Smooth muscle cell of trachea (primary cell): ENCODE measurements at places on chromosomes 6 and 20. TPM values are rescaled to one million over a fixed set of nuclear protein-coding genes. Genes with fewer than 3 reads are reported as not detected.

Gene GJA10
- not detected in 2 replicates for total RNA-seq

Gene ATP5F1E
- total RNA-seq, result 23.2 and 27.6 TPM in 2 replicates

Gene LRP11
- 125 and 158 TPM in 2 replicates for total RNA-seq

Gene TINAG
- total RNA-seq, result 0.58 TPM in 1 of 2 replicates, not detected in the other

Gene NXT1
- 17.2 and 17.3 TPM in 2 replicates for total RNA-seq

Gene YIPF3
- 92.6 and 152 TPM in 2 replicates for total RNA-seq

Gene TRMT11
- total RNA-seq, result 20.5 and 33.3 TPM in 2 replicates

Gene PDE7B
- 45.7 and 48.1 TPM in 2 replicates for total RNA-seq

Gene TP53TG5
- total RNA-seq, result 0.50 TPM in 1 of 2 replicates, not detected in the other

Gene PSMG4
- total RNA-seq, result 31.7 and 35.2 TPM in 2 replicates

Gene FKBP1C
- 0.17 and 0.87 TPM in 2 replicates for total RNA-seq

Gene DOP1A
- total RNA-seq, result 26.8 and 29.8 TPM in 2 replicates

Gene ULBP2
- total RNA-seq, result 0.99 and 2.5 TPM in 2 replicates

Gene EPHA7
- 0.29 TPM in 1 of 2 replicates, not detected in the other for total RNA-seq

Gene C6orf89
- 48.9 and 52.3 TPM in 2 replicates for total RNA-seq

Gene HLA-DOB
- total RNA-seq, result 0.29 TPM in 1 of 2 replicates, not detected in the other

Gene MAN1A1
- total RNA-seq, result 123 and 184 TPM in 2 replicates

Gene IYD
- not detected in 2 replicates for total RNA-seq

Gene RIPOR3
- total RNA-seq, result 10.6 and 27.3 TPM in 2 replicates

Gene SLC44A4
- 0.17 TPM in 1 of 2 replicates, not detected in the other for total RNA-seq

Gene DEFB110
- not detected in 2 replicates for total RNA-seq

Gene AURKA
- 10.4 and 66.9 TPM in 2 replicates for total RNA-seq

Gene ESR1
- 0.83 and 1.0 TPM in 2 replicates for total RNA-seq

Gene CD93
- 1.0 TPM in 1 of 2 replicates, not detected in the other for total RNA-seq

Gene LAMP5
- 0.15 TPM in 1 of 2 replicates, not detected in the other for total RNA-seq

Gene RFX6
- total RNA-seq, result not detected in 2 replicates

Gene FNDC1
- 0.17 TPM in 1 of 2 replicates, not detected in the other for total RNA-seq

Gene LY6G5C
- total RNA-seq, result 0.66 and 0.73 TPM in 2 replicates

Gene HLA-DOA
- under 0.01 TPM in 1 of 2 replicates, not detected in the other for total RNA-seq

Gene SENP6
- total RNA-seq, result 58.9 and 76.6 TPM in 2 replicates

Gene FAM162B
- total RNA-seq, result 0.33 and 1.0 TPM in 2 replicates

Gene NDRG3
- 30.3 and 32.3 TPM in 2 replicates for total RNA-seq

Gene KCNQ5
- total RNA-seq, result 0.87 and 1.2 TPM in 2 replicates

Gene VWA7
- 0.50 and 1.2 TPM in 2 replicates for total RNA-seq
